ENCODE measurements at places on chromosomes 3 and 15.

- DNase-seq, result no peak
These were observed 33.1 kb downstream of the KLF13 start for GRCh38 chr15:31359702-31360111.

GRCh38 chr15:56917652-56918045, 795 bp upstream of the TCF12 start:
- no peak for DNase-seq

- no peak for DNase-seq
These were observed 90.7 kb upstream of the AGTR1 start for GRCh38 chr3:148606979-148607378.

- no peak for DNase-seq
These were observed 1.1 kb downstream of the WDR72 start for GRCh38 chr15:53758412-53758811.

- DNase-seq, result no peak
These were observed 8.0 kb upstream of the ANKRD28 start for GRCh38 chr3:15805756-15806266.

GRCh38 chr3:57043518-57043917, 16.9 kb upstream of the SPATA12 start:
- DNase-seq, result no peak

DNA sequence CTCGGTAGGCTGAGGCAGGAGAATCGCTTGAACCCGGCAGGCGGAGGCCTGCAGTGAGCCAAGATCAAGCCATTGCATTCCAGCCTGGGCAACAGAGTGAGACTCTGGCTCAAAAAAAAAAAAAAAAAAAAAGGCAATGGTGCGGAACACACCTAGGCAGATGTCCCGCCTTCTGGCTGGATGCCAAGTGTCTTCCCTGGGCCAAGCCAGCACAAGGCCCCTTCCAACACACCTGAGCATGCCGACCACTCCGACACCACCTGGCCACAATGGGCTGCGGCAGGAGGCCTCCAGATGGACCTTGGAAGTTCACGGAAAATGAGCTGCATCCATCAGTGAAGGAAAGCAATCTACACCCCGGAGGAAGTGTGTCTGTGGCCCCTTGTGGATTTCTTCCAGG, 19.0 kb downstream of the NUP210 start:
- no peak for DNase-seq

DNA sequence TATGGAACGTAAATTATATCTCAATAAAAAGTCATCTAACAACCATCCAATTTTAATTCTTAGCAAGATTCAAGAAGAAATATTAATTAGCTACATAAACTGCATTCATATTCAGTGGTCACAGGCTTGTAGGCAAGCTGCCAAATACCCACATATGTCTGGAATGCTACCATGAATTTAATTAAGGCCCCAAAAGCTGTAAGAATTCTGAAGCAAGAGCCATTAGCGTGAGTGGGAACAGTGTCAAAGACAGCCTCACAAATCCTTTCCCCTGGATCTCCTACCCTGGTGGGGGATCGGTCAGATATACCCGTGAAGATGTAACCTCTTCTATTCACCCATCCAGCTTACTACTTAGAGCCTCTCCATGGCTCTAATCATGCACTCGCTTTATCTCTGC, 40.0 kb downstream of the ATG7 start:
- DNase-seq, result no peak

DNA sequence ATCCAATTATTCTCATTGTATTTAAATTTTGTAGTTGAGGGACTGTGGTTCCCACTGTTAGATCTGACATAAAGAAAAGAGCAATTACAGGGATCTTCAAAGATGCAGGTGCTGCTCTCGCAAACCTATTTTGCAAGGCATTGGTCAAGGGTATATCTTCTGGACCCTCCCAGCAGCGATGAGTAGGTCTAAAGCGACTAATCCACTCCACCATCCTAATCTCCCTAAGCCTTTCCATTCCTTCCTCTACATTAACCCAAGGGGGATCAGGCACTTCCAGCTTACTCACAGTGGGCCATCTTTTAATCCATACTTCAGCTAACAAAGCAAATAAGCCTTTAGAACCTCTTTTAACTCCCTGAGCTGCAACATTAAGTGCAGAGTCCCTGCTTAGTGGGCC, 37.0 kb upstream of the CPOX start:
- no peak for DNase-seq

GRCh38 chr15:82303956-82304777, 41.5 kb downstream of the SAXO2 start:
- no peak for DNase-seq

GRCh38 chr3:127749361-127749760, 73.0 kb downstream of the MGLL start:
- no peak for DNase-seq

DNA sequence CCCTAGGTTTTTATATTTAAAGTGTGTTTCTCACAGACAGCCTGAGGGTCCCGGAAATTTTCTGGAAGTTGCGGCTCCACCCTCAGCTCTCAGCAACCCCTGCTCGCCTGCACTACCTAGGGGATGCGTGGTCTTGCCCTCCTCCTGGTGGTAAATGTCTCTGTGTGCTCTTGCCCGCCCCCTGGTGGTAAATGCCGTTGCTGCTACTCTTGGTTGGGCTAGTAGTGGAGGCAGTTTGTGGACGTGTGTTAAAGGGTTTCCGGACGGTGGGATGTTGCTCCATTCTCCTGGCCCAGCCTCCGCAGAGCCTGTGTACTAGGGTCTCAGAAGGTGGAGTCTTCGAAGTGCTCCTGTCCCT, 27.4 kb downstream of the STOML1 start:
- peak; percentile 74 for DNase-seq

DNA sequence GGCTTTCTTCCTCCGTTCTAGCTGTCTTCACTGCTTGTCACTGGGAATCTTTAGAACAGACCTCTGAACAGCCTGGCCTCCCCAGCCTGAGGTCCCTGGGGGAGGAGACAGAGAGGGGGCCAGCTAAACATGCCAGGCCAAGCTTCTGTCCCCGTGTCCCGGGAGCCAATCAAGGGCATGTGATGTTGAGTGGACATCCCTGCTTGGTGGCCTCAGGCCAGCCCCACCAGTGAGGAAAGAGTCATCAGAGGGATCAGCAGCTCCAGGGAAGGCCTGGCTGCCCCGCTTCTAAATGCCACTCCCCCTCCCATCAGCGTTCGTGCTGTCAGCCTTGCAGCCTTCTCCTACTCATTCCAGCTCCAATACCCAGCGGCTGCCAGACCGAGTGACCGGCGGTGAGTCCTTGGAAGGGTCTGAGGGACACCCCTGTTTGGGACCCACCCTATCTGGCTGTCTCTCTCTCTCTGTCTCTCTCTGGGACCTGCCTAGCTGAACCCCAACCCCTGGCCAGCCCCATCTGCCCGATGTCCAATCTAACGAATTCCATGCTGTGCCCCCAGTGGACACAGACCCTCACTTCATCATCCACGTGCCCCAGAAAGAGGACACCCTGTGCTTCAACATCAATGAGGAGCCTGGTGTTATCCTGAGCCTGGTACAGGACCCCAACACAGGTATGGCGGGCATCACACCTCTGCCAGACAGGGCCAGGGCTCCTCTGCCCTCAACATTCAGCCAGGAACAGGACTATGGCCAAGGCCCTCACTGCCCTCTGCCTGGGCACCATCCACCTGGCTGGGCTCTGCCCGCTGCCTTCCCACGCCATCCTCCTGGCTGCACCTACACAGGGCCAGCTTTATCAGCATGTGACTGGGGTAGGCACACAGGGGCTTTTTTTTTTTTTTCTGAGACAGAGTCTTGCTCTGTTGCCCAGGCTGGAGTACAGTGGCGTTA, 6.6 kb upstream of the ITIH3 start:
- no peak for DNase-seq

DNA sequence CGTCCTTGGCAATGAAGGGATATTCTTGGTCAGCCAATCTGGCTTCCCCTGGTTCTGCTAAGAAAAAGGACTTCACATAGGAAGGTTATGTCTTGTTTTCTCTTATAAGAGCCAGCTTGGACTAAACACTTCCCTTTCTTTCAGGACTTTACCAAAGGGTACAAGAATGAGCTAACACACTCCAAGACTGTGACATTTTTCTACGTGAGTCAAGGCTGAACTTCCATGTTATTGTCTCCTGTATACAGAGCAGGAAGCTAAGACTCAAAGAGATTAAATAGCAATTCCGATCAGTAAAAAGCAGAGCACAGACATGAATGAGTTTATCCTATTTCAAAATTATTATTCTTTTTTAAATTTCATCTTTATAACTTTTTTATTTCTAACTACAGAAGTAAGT, 63.3 kb upstream of the STT3B start:
- no peak for DNase-seq

DNA sequence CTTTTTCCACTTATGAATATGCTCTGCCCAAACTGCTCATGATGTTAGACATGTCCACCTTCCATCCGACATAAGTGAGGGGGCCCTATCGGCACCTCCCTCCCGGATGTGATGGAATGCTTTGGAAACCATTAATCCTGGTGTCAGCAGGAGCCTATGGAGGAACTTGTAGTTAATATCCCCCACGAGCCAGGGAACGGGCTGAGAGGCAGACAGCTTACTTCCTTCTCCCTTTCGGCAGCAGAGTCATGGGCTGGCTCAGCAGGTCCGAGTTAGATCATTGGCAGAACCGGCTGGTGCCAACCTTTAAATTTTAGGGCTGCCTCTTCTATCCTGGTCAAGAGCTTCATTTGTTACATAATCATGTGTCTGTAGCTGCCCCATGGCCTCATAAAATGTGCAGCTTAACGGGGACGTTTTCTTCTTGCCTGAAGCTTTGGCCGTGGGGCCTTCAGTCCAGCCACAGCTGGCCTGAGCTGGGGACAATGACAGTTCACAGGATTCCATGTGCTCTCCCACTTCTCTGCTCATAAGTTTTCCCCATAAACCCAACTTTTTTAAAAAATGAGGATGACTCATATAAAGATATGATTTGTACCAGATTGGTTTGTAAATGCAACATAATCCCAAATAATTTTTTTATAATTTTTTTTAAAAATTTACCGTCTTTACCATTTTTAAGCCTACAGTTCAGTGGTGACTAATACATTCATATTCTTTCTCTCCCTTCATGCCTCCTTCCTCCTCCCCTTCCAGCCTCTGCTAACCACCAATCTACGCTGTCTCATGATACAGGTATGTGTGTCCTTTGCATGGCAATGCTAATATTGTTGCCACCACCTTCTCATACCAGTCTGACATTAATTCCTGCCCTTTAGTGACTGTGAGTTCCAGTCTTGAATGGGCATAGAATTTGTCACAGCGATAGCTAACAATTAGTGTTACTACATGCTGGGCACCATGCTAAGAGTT, 62.2 kb upstream of the RGMA start:
- no peak for DNase-seq

All from stimulated activated CD8-positive, alpha-beta memory T cell treated with anti-CD3 and anti-CD28 coated beads, Interleukin-4, amount 100 ng/mL, for 1 hour (primary cell).